ENCODE measurements at places on chromosomes 16 and 17.

GRCh38 chr17:64938925-64939474 is 19.7 kb upstream of the LRRC37A3 start:
- no peak for DNase-seq

DNA sequence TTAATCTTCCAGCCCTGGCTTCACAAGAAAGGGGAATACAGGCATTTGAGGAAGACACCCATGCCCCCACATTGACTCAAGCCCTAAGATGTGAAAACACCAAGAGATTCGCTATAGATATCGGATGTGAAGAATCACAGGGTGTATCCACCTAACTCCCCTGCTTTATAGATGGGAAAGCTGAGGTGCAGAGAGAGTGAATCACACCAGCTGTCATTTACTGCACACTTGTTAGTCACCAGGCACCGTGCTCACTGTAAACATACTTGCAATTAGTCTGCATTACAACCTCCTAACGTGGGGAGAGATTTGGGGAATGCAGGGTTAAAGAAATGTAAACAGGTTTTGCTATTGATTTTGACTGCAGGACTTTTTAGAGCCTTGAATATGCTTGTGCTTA is 325.5 kb downstream of the C16orf95 start:
- DNase-seq: peak; percentile 12

- peak; percentile 75 for DNase-seq
Measured at GRCh38 chr16:29678691-29679267, at the start of gene QPRT. Gene QPRT, plus strand, starts transcription at chr16:29679180. Its CDS starts 18 bp downstream, at chr16:29679198.

GRCh38 chr17:67414559-67414958 is 37.5 kb downstream of the PITPNC1 start:
- DNase-seq: no peak

DNA sequence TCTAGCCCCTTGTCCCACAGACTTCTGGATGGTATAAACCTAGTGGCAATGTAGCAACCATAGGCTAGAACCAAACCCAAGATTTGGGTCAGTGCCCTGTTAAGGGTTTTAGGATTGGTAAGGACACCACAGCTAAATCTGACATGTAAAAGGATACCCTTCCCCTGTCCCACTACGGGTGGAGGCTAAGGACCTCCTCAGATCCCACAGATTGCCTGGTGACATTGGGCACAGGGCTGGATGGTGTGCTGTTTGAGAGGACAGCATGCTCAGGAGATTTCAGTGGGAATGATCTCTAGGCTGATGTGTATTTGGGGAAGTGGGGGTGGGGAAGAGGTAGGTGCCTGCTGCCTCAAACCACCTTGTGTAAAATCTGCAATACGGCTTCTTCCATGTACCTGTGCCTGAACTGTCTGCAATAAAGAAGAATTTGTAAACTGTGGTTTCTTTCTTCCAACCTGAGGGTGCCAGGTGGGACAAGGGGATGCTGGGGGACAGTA is 671 bp upstream of the EDC4 start:
- DNase-seq: no peak

GRCh38 chr16:28188085-28188916 is 23.5 kb downstream of the XPO6 start:
- DNase-seq: no peak

GRCh38 chr16:12569061-12569460 is 234.6 kb downstream of the CPPED1 start:
- no peak for DNase-seq

DNA sequence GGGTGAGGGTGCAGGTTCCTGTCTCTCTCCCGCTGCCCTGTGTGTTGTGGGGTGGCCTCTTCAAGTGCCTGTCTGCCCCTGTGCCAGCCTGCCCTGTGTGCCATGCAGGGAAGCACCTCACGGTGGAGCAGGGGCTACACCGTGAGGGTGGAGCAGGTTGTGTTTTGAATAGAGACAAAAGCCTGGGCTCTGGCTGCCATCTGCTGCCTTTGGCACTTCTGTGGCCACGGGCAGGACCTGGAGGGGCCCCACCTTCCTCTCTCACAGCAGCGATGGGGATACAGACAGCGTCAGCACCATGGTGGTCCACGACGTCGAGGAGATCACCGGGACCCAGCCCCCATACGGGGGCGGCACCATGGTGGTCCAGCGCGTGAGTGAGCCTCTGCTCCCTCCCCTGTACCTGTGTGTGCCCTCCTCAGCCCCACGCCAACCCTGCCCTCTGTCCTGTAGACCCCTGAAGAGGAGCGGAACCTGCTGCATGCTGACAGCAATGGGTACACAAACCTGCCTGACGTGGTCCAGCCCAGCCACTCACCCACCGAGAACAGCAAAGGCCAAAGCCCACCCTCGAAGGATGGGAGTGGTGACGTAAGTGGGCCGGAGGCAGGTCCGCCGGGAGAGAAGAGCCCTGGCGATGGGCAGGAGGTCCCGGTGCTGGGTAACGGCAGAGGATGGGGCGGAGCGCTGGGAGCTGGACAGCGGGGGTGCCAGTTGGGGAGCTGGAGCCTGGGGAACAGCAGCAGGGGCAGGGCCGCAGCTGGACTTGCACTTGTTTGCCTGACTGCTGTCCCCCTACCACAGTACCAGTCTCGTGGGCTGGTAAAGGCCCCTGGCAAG is 5.4 kb upstream of the C17orf107 start:
- DNase-seq: no peak
